ENCODE measurements at places on chromosomes 1 and 21. TPM values are rescaled to one million over a fixed set of nuclear protein-coding genes. Genes with fewer than 3 reads are reported as not detected.

The TMEM183A gene
- 59.6 TPM for total RNA-seq

The CD101 gene
- total RNA-seq, result 0.50 TPM

The GNG4 gene
- 0.83 TPM for total RNA-seq

The TNFRSF8 gene
- total RNA-seq, result not detected

The SLAMF9 gene
- not detected for total RNA-seq

- H3K36me3 ChIP-seq, result peaks cover 2% of the 10 kb centered on the region
- H3K4me1 ChIP-seq, result peaks cover 53% of the 10 kb centered on the region
- H3K27me3 ChIP-seq, result no peaks in the 10 kb centered on the region
These were observed 1.0 kb downstream of the DNAJB4 start for GRCh38 chr1:78005755-78006154.

The COL16A1 gene
- total RNA-seq, result 90.7 TPM

DNA sequence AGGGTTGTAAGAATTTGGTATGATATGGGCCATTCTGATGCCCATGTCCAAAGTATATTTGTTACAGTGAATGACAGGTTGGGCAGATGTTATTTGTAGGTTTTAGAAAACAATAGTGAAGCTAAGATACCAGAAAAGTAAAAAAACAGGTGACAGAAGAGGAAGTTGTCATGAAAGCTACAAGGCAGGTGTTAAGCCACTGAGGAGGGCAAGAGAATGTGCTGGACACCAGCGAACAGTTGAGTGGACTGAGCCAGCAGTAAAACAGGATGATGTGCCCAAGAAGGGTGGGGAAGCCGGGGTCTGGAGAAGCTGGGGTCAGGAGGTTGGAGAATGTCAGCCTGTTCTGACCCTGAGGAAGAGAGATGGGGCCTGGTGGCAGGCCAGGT lies 83.3 kb downstream of the DTL start:
- no peaks in the 10 kb centered on the region for H3K27me3 ChIP-seq
- H3K4me1 ChIP-seq, result peaks cover 8% of the 10 kb centered on the region
- H3K36me3 ChIP-seq, result no peaks in the 10 kb centered on the region
- H3K27ac ChIP-seq, result no peak overlapping the region
- DNase-seq, result no peak

DNA sequence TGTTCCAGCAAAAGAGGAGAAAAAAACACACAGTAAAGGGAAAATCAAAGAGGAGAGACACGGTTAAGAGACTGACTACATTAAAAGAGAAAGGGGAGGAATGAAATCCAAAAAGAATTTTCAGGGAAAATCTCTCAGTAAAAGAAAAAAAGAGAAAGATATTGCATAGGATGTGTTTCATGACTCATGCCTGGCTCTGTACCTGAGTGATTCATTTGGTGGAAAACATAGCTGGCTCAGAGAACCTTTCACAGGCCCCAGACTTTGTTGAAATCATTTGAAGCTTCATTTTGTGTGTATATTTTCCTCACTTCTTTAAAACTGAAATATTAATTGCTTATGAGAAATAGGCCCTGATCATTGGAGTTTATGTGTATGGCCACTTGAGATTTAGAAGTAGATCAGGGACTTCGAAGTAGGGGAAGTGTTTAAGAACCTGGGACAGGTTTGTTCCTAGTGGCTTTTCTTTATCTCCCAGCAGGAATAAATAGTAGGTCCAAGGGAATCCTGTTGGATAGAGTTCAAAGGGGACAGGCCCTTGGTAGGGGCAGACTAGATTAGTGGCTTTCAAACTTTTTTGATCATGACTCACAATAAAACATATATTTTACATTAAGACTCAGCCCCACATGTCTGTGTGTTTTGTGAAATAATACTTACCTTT lies 239.1 kb upstream of the SGIP1 start:
- H3K4me3 ChIP-seq, result no peak overlapping the region
- peaks cover 35% of the 10 kb centered on the region for H3K4me1 ChIP-seq
- no peak for DNase-seq
- H3K36me3 ChIP-seq, result no peaks in the 10 kb centered on the region
- H3K27ac ChIP-seq, result no peak overlapping the region

- DNase-seq, result no peak
- H3K4me3 ChIP-seq, result peak overlapping the region; percentile 86
- H3K4me1 ChIP-seq, result peaks cover 23% of the 10 kb centered on the region
- peak overlapping the region; percentile 70 for H3K27ac ChIP-seq
These were observed 5.4 kb downstream of the RUSC1 start for GRCh38 chr1:155326020-155326526.

- H3K4me1 ChIP-seq, result peaks cover 21% of the 10 kb centered on the region
- H3K27ac ChIP-seq, result no peak overlapping the region
- no peak overlapping the region for H3K4me3 ChIP-seq
- DNase-seq, result no peak
- peaks cover 60% of the 10 kb centered on the region for H3K36me3 ChIP-seq
These were observed 12.0 kb downstream of the ATP8B2 start for GRCh38 chr1:154337253-154337894.

The ZNF593OS gene
- total RNA-seq, result not detected

The ABCA4 gene
- total RNA-seq, result 6.6 TPM

GRCh38 chr1:200290010-200290685 lies 119.7 kb downstream of the ZNF281 start:
- H3K27me3 ChIP-seq, result peaks cover 4% of the 10 kb centered on the region
- DNase-seq, result no peak
- peaks cover 2% of the 10 kb centered on the region for H3K4me1 ChIP-seq
- no peak overlapping the region for H3K4me3 ChIP-seq
- H3K36me3 ChIP-seq, result no peaks in the 10 kb centered on the region
- no peak overlapping the region for H3K27ac ChIP-seq

The CFHR3 gene
- 0.42 TPM for total RNA-seq

DNA sequence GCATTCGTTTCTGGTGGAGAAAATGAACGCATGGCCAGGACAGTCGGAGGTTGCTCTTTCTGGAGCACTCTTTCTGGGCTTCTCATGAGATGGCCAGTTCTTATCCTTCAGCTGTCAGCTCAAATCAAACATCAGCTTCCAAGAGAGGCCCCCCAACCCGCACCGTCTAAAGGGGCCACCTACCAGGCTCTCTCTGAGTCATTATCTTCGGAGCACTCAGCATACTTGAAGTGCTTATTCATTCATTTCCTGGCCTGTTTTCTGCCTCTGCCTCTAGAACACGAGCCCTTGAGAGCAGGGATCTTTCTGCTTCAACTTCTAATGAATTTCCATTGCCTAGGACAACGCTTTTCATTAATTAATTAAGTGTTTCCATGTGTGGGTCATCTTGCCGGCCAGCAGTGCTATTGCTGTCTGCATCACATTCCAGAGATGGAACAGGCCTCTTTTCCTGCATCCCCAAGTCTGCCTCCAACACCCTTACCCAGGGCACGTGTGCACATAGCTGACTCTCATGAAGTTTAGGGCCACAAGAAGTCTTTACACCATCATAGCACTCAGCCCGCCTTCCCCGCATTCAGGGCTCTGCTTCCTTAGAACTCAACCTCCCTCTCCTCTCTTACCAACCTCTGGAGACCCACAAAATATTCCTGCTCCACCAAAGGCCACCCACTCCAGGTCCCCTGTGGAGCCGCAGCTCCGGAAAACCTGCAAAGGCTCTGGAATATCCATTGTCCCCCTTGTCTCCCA lies 52.1 kb upstream of the LAPTM5 start:
- no peaks in the 10 kb centered on the region for H3K36me3 ChIP-seq
- H3K4me1 ChIP-seq, result peaks cover 54% of the 10 kb centered on the region
- peaks cover 4% of the 10 kb centered on the region for H3K27me3 ChIP-seq
- H3K4me3 ChIP-seq, result no peak overlapping the region
- H3K27ac ChIP-seq, result peak overlapping the region; percentile 86

The NDUFV3 gene
- 41.3 TPM for total RNA-seq

DNA sequence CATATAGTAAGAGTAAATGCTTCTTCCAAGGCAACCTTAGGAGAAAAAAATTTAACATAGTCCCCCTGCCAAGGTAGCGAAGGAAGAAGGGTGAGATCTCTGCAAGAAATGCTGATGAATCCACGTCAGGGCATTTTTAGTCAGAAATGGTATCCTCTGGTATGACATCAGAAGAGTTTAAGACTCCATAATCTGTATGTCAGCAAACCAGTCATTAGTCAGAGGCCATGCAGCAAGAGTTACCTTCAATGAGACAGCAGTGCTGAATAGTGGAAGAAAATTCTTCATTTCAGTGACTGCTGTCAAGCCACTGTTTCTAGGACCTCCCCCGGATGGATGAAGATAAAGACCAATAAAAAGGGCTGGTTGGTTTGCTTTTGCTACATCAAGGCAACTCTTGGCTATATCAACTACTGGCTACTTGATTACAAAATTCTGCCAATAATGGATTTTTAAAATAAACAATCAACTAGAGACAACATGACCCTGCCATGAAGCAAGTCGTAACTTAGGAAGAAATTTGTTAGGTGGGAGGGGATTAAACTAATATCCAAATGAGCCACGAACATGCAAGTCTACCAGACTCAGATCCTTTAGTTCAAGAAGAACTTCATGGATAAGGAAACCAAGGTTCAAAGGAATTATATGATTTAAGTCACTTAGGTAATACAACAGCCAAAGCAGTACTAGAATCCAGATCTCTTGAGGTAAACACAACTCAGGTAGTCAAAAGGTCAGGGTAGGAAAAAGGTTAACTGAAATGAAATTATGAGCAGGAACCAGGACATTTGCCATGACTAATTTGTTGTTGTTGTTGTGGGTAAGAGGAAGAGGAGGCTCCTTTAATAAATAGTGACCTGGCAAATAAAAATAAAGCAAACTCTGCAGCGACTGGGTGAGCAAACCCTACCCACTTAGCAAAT lies 25.6 kb upstream of the GUCA2A start:
- peaks cover 52% of the 10 kb centered on the region for H3K36me3 ChIP-seq
- no peak overlapping the region for H3K27ac ChIP-seq
- no peak overlapping the region for H3K4me3 ChIP-seq
- no peak for DNase-seq
- peaks cover 10% of the 10 kb centered on the region for H3K4me1 ChIP-seq
- no peaks in the 10 kb centered on the region for H3K27me3 ChIP-seq

The KISS1 gene
- not detected for total RNA-seq

DNA sequence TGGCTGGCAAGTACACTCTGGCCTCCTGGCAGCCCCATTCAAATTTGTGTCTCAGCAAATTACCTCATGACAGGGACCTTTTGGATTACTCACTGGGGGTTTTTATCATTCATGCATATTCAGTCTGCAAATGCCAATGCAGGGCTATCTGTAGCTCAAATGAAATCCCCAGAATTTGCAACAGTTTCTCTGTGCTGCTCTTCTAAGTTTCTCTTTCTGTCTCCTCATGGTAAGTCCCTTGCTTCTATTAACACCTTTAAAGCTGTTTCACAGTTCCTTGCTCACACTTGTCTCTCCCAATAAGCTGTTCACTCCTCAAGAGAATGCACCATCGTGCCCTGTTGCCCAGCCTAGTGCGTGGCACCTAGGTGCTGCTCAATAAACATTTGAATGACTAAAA lies 3.3 kb upstream of the FAM78B start:
- DNase-seq, result no peak
- H3K4me1 ChIP-seq, result peaks cover 9% of the 10 kb centered on the region

The CELA2B gene
- total RNA-seq, result not detected

- H3K4me3 ChIP-seq, result no peak overlapping the region
- peaks cover 20% of the 10 kb centered on the region for H3K4me1 ChIP-seq
- no peaks in the 10 kb centered on the region for H3K36me3 ChIP-seq
- H3K27me3 ChIP-seq, result no peaks in the 10 kb centered on the region
- DNase-seq, result no peak
- H3K27ac ChIP-seq, result no peak overlapping the region
These were observed 235.4 kb upstream of the ADAMTS5 start for GRCh38 chr21:27202301-27202700.

DNA sequence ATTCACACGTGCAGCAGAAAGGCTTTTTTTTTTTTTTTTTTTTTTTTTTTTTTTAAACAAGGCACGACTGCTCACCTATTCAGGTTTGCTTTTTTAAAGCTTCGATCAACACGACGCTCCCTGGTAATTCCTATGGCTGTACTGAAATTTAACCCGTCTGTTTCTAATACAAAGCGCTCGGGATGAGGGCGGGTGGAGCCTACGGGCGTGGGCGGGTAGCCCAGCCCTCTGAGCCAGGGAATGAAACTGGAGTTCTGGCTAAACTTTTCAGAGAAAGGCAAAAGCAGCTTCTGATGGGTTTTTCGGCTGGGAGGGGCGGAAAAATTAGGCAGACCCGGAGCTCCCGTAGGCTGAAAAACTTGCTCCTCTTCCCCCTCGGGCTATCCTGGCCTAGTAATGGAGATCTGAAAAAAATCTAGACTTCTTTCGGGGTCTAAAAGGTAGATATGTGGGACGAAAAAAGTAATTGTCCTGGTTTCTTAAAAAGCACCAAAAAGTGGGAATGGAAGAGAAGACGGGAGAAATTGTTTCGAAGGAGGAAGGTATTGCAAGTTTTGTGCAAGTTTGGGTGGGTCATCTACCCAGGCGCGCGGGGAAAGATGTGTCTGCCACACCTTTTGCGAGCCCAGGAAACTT lies 7.4 kb downstream of the NR5A2 start:
- H3K4me1 ChIP-seq, result peaks cover 6% of the 10 kb centered on the region
- no peaks in the 10 kb centered on the region for H3K36me3 ChIP-seq
- DNase-seq, result no peak
- no peak overlapping the region for H3K27ac ChIP-seq
- H3K27me3 ChIP-seq, result peaks cover 19% of the 10 kb centered on the region

GRCh38 chr1:152566681-152567080 lies at the start of gene LCE3E:
Gene LCE3E, minus strand, starts transcription at chr1:152566780. Its CDS starts 572 bp downstream, at chr1:152566208.
- no peaks in the 10 kb centered on the region for H3K36me3 ChIP-seq
- no peak for DNase-seq
- H3K27ac ChIP-seq, result no peak within 1 kb of the TSS

- peaks cover 61% of the 10 kb centered on the region for H3K4me1 ChIP-seq
- H3K27me3 ChIP-seq, result no peaks in the 10 kb centered on the region
- H3K36me3 ChIP-seq, result no peaks in the 10 kb centered on the region
- no peak overlapping the region for H3K4me3 ChIP-seq
- DNase-seq, result no peak
- H3K27ac ChIP-seq, result peak overlapping the region; percentile 86
These were observed 36.6 kb upstream of the PADI1 start for GRCh38 chr1:17168091-17168876.

DNA sequence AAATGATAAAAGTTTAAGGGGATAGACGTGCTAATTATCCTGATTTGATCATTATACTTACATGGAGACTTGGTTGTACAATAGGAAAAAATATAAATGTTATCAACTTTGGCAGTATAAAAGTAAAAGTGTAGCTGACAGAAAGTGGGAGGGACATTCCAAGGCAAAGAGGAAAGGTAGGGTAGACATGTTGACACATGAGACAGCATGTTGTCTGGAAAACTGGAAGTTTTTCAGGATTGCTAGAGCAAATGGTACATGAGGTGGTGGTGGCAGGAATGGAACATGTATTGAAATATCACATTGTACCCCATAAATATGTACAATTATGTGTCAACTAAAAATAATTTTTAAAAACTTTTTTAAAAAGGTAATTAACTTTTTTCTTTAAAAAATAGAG lies 13.2 kb downstream of the DIPK1A start:
- H3K27ac ChIP-seq, result no peak overlapping the region
- DNase-seq, result no peak
- H3K4me3 ChIP-seq, result no peak overlapping the region
- H3K27me3 ChIP-seq, result no peaks in the 10 kb centered on the region
- H3K36me3 ChIP-seq, result peaks cover 2% of the 10 kb centered on the region

- H3K4me1 ChIP-seq, result peaks cover 39% of the 10 kb centered on the region
- H3K36me3 ChIP-seq, result no peaks in the 10 kb centered on the region
- peak; percentile 62 for DNase-seq
- peak overlapping the region; percentile 58 for H3K27ac ChIP-seq
- H3K27me3 ChIP-seq, result no peaks in the 10 kb centered on the region
These were observed 163.2 kb upstream of the COL6A1 start for GRCh38 chr21:45818276-45818903.

The RNU1-4 gene
- total RNA-seq, result 2,859 TPM

GRCh38 chr1:114272593-114272992 lies 118.9 kb upstream of the SYT6 start:
- H3K36me3 ChIP-seq, result no peaks in the 10 kb centered on the region
- H3K27me3 ChIP-seq, result peaks cover 66% of the 10 kb centered on the region
- H3K4me1 ChIP-seq, result no peaks in the 10 kb centered on the region
- H3K27ac ChIP-seq, result no peak overlapping the region
- DNase-seq, result no peak
